ENCODE measurements at places on chromosomes 3 and 15.

- no peak for DNase-seq
Observed at GRCh38 chr15:36234743-36235142, 344.7 kb upstream of the CDIN1 start.

- DNase-seq: no peak
Observed at GRCh38 chr3:58804914-58805313, 138.3 kb upstream of the FAM3D start.

DNA sequence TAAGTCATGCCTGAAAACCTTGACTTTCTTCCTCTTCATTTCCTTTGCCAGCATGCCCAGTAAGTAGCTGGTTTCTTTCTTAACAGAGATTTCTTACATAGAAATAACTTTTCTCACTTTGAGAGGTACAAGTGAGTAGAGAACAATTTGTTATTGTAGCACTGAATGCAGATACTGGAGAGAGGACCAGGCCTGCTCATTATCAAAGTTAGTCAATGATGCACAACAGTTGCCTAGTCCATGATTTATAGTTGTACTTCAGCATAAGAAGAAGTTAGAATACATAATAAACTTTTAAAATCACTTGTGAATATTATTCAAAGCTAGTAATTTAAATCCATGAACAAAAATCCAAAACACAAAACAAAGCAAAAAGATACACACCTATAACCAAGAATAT, 213.0 kb downstream of the PCCB start:
- DNase-seq: no peak

DNA sequence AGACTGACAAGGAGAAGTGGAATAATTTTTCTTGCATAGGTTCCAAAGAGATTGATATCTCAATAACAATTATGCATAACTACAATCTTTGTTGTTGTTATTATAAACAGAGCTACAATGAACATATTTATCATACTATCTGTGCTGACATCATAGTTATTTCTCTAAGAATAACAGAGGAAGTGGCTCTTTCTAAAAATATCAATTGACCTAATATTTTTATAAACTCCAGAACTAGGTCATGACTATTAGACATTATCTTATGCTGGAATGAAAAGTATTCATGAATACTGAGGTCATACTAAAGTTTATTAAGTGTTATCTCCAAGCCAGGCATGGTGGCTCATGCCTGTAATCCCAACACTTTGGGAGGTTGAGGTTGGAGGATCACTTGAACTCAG, 114.1 kb downstream of the DCLK3 start:
- DNase-seq: peak; percentile 36

GRCh38 chr3:151394611-151395010, 10.1 kb upstream of the P2RY12 start:
- no peak for DNase-seq

DNA sequence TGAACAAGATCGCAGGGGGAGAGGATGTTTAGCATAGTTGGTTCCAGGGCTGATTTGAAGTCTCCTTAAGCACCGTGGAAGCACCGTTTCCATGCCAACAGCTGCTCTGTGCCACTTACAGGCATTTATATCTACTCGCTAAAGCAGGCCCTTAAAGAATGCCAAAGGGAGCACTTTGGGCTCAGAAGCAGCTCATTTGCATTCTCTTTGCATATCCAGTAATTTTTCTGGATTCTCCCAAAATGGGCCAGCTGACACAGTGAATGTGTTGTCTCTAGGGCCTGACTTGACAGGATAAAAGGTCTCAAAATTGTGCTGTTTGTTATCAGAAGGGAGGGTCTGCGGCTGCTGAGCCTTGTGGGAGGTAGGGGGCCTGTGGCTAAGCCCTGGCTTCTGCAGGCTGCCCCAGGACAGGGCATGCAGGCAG, 138.6 kb downstream of the FBLN2 start:
- DNase-seq: no peak
